ENCODE measurements at places on chromosomes 2 and 18. TPM values are rescaled to one million over a fixed set of nuclear protein-coding genes. Genes with fewer than 3 reads are reported as not detected.

DNA sequence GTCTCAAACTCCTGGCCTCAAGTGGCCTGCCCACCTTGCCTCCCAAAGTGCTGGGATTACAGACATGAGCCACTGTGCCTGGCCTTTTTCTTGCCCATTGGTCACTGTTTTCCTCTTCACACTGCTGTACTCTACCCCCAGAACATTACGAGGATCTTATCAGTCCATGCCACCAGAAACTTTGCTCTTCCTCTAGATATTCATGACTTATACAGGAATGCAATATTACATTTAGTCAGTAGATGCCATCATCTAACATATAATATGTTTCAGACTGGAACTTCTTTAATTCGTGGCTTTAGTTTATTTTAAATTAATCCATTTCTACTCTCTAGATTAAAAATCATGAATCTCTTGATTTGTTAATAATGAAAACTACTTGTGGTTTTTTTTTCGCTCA is 135.5 kb downstream of the COMMD1 start:
- no peaks in the 10 kb centered on the region for H3K27me3 ChIP-seq
- no peak overlapping the region for H3K4me3 ChIP-seq
- H3K27ac ChIP-seq, result no peak overlapping the region
- H3K4me1 ChIP-seq, result peaks cover 6% of the 10 kb centered on the region
- H3K36me3 ChIP-seq, result no peaks in the 10 kb centered on the region

GRCh38 chr2:233764761-233765160 is 4.7 kb downstream of the UGT1A1 start:
- H3K4me3 ChIP-seq, result no peak overlapping the region
- no peaks in the 10 kb centered on the region for H3K4me1 ChIP-seq
- no peaks in the 10 kb centered on the region for H3K36me3 ChIP-seq
- peaks cover 3% of the 10 kb centered on the region for H3K27me3 ChIP-seq
- no peak overlapping the region for H3K27ac ChIP-seq
- no peak for DNase-seq

- H3K36me3 ChIP-seq, result no peaks in the 10 kb centered on the region
- peaks cover 5% of the 10 kb centered on the region for H3K4me1 ChIP-seq
- no peak overlapping the region for H3K27ac ChIP-seq
- DNase-seq, result no peak
- no peak overlapping the region for H3K4me3 ChIP-seq
Observed at GRCh38 chr18:32372381-32373061, 98.2 kb downstream of the GAREM1 start.

GRCh38 chr2:172970660-172971059 is 105.0 kb upstream of the MAP3K20 start:
- H3K36me3 ChIP-seq, result no peaks in the 10 kb centered on the region
- no peak overlapping the region for H3K27ac ChIP-seq
- H3K4me1 ChIP-seq, result peaks cover 12% of the 10 kb centered on the region
- H3K4me3 ChIP-seq, result no peak overlapping the region
- no peak for DNase-seq
- no peaks in the 10 kb centered on the region for H3K27me3 ChIP-seq

- no peaks in the 10 kb centered on the region for H3K4me1 ChIP-seq
- H3K27ac ChIP-seq, result no peak within 1 kb of the TSS
- no peaks in the 10 kb centered on the region for H3K27me3 ChIP-seq
- H3K36me3 ChIP-seq, result no peaks in the 10 kb centered on the region
- DNase-seq, result peak; percentile 46
Observed at GRCh38 chr2:232539298-232540231, at the start of gene CHRNG. TSS of gene CHRNG (plus strand) at chr2:232539692. CDS start at chr2:232539748, 56 bp downstream.

DNA sequence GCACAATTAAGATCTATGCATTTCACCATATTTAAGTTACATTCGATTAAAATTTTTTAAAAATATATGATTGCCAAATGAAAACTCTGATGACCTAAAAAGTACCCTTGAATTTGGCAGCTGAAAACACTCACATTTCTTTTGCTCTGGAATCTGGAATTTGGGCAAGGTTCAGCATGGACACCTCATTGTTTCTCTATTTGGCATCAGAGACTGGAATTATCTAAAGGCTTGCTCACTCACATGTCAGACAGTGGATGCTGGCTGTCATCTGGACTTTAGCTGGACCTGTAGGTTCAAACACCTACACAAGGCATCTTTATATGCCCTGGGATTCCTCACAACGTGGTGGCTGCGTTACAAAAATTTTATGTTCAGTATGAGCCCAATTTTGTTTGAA is 16.1 kb downstream of the MBOAT2 start:
- no peak overlapping the region for H3K4me3 ChIP-seq
- H3K36me3 ChIP-seq, result no peaks in the 10 kb centered on the region
- no peak for DNase-seq
- H3K27ac ChIP-seq, result no peak overlapping the region

DNA sequence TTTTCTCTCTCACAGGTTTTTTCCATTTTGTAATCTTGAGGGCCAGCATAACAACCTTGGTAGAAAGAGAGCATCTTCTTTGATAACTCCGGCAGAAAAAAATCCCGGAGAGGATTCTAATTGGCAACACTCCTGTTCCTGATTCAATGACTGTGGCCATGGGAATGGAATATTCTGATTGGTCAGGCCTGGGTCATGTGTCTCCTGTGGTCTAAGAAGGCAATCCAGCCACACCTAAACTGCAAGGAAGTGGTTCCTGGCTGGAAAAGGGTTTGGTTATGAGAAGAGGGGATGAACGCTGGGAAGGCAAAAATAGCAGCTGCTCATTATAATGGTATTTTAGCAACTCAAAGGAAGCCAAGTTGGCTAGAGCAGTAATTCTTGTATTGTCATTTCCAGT is 24.8 kb upstream of the ZNF638 start:
- no peak overlapping the region for H3K27ac ChIP-seq
- H3K4me1 ChIP-seq, result peaks cover 18% of the 10 kb centered on the region

DNA sequence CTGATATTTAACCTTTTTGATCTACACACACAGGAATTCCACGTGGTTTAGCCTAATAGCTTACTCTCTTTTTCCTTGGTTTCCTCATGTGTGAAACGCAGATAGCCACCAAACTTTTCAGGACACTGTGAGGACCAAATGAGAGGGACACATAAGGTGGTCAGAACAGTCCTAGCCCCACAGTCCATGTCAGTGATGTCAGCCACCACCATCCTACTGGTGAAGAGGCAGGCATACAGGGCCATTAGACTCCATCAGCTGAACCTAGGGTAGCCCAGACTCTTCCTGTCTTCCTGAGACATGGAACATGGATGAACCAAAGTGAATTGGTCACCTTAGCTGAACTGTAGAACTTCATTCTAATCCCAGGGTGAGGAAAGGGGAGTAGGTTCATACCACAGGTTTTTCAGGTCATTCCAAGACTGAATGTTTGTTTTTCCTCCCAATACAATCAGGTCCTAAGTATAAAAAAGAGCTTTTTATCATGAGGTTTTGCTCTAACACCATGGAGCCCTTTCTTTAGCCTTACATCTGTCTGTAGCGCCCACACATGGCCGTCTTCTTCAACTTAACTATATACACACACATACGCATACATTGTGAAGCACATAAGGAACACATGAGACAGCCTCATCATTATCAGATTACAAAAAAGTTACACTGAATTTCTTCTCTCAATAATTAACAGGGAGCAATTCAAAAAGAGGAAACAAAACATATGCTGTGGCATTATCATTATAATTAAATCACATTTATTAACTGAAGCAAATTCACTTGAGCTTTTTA is 18.5 kb upstream of the NFE2L2 start:
- peak overlapping the region; percentile 20 for H3K27ac ChIP-seq
- no peaks in the 10 kb centered on the region for H3K27me3 ChIP-seq
- H3K36me3 ChIP-seq, result peaks cover 7% of the 10 kb centered on the region
- DNase-seq, result no peak

GRCh38 chr2:118198268-118198667 is 110.0 kb downstream of the INSIG2 start:
- no peak overlapping the region for H3K4me3 ChIP-seq
- no peaks in the 10 kb centered on the region for H3K36me3 ChIP-seq
- H3K27me3 ChIP-seq, result no peaks in the 10 kb centered on the region
- no peaks in the 10 kb centered on the region for H3K4me1 ChIP-seq

GRCh38 chr2:165920748-165921147 is 32.8 kb downstream of the TTC21B start:
- no peak overlapping the region for H3K4me3 ChIP-seq
- H3K27ac ChIP-seq, result no peak overlapping the region
- peaks cover 9% of the 10 kb centered on the region for H3K36me3 ChIP-seq
- no peak for DNase-seq
- H3K4me1 ChIP-seq, result no peaks in the 10 kb centered on the region

GRCh38 chr2:16522031-16522831 is 143.4 kb downstream of the CYRIA start:
- no peak overlapping the region for H3K27ac ChIP-seq
- no peak overlapping the region for H3K4me3 ChIP-seq
- H3K36me3 ChIP-seq, result no peaks in the 10 kb centered on the region
- H3K27me3 ChIP-seq, result no peaks in the 10 kb centered on the region

DNA sequence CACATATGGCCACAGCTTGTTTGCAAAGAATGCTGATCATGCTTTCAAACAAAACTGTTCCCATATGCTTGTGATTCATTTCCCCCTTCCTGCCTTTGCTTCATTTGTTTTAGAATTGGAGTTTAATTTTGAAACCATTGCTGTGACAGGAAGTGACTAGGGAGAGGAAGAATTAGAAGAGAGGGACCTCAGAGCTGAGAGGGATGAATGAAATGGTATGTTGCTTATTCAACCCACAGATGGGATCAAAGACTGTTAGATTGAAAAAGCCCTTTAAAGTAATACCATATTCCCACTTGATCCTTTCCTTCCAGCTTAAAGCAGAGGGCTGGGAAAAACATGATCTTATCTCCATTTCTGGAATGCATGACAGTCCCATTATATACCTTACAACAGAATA is 106.2 kb upstream of the RNF152 start:
- H3K36me3 ChIP-seq, result no peaks in the 10 kb centered on the region
- H3K27me3 ChIP-seq, result no peaks in the 10 kb centered on the region
- peaks cover 2% of the 10 kb centered on the region for H3K4me1 ChIP-seq
- no peak overlapping the region for H3K27ac ChIP-seq

- H3K4me3 ChIP-seq, result no peak overlapping the region
- H3K4me1 ChIP-seq, result no peaks in the 10 kb centered on the region
- no peaks in the 10 kb centered on the region for H3K27me3 ChIP-seq
- H3K27ac ChIP-seq, result no peak overlapping the region
- no peak for DNase-seq
Observed at GRCh38 chr2:1278861-1279260, 134.4 kb upstream of the TPO start.

GRCh38 chr2:84846041-84846663 is 34.7 kb downstream of the TRABD2A start:
- no peak for DNase-seq
- H3K4me1 ChIP-seq, result no peaks in the 10 kb centered on the region
- H3K4me3 ChIP-seq, result no peak overlapping the region
- H3K36me3 ChIP-seq, result no peaks in the 10 kb centered on the region
- no peaks in the 10 kb centered on the region for H3K27me3 ChIP-seq

DNA sequence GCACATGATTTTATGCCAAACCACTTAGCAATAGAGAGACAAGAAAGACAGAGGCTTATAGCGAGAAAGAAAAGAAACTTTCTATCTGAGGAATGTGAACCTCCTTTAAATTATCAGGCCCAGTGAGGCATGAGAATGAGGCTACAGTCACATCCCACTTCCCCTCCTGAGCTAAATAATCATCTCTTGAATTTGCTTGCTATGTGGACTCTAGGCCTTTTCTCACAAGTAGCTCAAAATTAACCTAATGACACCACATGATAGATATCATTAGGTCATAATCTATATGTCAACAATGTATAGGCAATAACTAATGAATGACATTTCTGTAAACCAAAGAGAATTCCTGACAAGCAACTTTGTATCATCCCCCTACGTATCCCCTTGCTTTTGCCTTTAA is 301.5 kb upstream of the MGAT5 start:
- H3K27me3 ChIP-seq, result no peaks in the 10 kb centered on the region
- no peaks in the 10 kb centered on the region for H3K36me3 ChIP-seq
- DNase-seq, result no peak
- no peaks in the 10 kb centered on the region for H3K4me1 ChIP-seq
- H3K4me3 ChIP-seq, result no peak overlapping the region

DNA sequence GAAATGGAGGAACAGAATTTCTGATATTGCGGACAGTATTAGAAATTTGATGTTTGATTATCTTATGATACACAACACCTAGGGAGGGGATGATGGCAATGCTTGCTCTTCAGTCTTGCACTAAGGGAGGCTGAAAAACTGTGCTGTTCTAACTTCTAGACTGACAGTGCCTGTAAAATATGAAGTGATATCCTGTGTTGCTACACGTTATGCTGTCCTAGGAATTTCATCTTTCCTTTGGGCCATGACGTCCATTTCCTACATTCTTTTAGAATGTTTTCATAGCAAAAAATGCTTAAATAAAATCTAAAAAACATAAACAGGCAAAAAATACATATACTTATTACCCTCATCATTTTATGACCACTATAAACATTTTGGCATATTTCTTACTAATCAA is 55.3 kb downstream of the OSBPL1A start:
- no peaks in the 10 kb centered on the region for H3K36me3 ChIP-seq
- no peak overlapping the region for H3K27ac ChIP-seq
- no peak for DNase-seq
- no peaks in the 10 kb centered on the region for H3K4me1 ChIP-seq

DNA sequence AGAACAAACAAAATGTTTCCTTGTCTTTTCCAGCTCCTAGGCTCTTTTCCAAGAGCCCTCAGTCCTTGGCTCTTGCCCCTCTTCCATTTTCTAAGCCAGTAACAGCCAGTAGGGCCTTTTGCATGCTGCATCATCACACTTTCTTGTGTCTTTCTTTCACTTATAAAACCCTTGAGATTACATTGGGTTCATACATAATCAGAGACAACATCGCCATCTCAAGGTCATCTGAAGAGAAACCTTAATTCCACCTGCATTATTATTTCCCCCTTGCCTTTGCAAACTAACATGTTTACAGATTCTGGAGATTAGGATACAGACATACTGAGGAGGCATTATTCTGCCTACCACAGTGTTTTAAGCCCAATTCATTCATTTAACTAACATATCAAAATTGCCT is 697.3 kb downstream of the TRIB2 start:
- H3K4me3 ChIP-seq, result no peak overlapping the region
- H3K36me3 ChIP-seq, result no peaks in the 10 kb centered on the region
- no peaks in the 10 kb centered on the region for H3K27me3 ChIP-seq
- no peaks in the 10 kb centered on the region for H3K4me1 ChIP-seq

GRCh38 chr18:6874315-6874714 is 144.8 kb downstream of the ARHGAP28 start:
- H3K36me3 ChIP-seq, result peaks cover 16% of the 10 kb centered on the region
- no peaks in the 10 kb centered on the region for H3K27me3 ChIP-seq
- H3K27ac ChIP-seq, result no peak overlapping the region
- H3K4me1 ChIP-seq, result peaks cover 1% of the 10 kb centered on the region
- DNase-seq, result no peak
- H3K4me3 ChIP-seq, result no peak overlapping the region

Gene HOXD3
- 0.42 TPM for total RNA-seq

Gene RNF152
- 17.5 TPM for total RNA-seq

Gene PRR30
- not detected for total RNA-seq

Gene SDC1
- total RNA-seq, result not detected

Gene RSAD2
- total RNA-seq, result 4.8 TPM

Gene MAP2
- 5.6 TPM for total RNA-seq

Gene HES6
- 3.6 TPM for total RNA-seq

Gene ANKRD53
- total RNA-seq, result not detected

Gene ACSL3
- 48.2 TPM for total RNA-seq

Gene LIPG
- 2.9 TPM for total RNA-seq

Gene MDH1B
- total RNA-seq, result 1.1 TPM

Measured in heart left ventricle (tissue), 16 donors.